Stimulated activated CD8-positive, alpha-beta memory T cell treated with anti-CD3 and anti-CD28 coated beads, Interleukin-4, amount 100 ng/mL, for 24 hours (primary cell): ENCODE measurements at places on chromosomes 6 and 20.
A peak's percentile ranks its signal among the peaks of the same experiment; 100 is the strongest.

- DNase-seq, result no peak
These were observed 255.1 kb downstream of the CDH26 start for GRCh38 chr20:60213126-60213893.

DNA sequence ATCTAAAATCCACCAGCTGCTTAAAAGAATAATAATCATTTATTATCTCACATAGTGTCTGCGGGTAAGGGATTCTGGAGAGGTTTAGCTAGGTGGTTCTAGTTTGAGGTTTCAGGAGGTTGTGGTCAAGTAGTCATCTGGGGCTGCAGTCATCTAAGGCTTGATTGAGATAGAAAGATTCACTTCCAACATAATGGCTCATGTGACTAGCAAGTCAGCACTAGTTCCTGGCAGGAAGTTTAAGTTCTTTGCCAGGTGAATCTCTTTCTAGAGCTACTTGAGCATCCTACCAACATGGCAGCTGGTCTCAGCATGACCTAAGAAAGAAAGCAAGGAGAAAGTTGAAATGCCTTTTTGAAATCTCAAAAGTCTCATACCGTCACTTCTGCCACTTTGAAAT, 128.8 kb downstream of the EDN1 start:
- DNase-seq, result no peak

GRCh38 chr20:50571466-50571865, 61.3 kb downstream of the PTPN1 start:
- DNase-seq, result no peak

DNA sequence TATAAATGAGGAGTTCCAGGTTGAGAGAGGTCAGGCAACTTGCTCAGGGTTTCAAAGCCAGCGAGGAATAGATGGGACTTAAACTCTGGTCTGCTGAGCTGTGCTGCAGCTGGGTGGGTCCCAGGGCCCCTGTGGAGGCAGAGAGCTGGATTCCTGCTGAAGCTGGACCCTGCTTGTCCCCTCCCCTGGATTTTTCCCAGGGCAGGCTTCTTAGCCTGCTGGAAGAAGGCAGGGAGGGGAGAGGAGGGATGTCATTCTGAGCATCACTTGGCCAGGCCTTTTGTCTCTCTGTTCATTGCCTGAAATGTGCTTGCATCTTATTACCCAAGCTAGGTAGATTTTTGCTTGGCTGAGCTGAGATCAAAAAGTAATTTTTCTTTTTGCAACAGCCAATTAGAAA, 133.7 kb downstream of the DHX35 start:
- DNase-seq, result no peak

DNA sequence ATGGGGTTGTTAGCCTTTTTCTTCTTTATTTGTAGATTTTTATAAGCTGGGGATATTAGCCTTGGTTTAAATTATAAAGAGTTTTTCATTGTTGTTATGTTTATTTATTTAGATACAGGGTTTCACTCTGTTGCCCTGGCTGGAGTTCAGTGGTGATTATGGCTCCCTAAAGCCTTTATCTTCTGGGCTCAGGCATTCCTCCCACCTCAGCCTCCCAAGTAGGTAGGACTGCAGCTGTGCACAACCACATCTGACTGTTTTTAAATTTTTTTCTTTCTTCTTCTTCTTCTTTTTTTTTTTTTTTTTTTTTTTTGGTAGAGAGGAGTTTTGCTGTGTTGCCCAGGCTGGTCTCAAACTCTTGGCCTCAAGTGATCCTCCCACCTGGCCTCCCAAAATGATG, 80.9 kb downstream of the UBE3D start:
- no peak for DNase-seq

DNA sequence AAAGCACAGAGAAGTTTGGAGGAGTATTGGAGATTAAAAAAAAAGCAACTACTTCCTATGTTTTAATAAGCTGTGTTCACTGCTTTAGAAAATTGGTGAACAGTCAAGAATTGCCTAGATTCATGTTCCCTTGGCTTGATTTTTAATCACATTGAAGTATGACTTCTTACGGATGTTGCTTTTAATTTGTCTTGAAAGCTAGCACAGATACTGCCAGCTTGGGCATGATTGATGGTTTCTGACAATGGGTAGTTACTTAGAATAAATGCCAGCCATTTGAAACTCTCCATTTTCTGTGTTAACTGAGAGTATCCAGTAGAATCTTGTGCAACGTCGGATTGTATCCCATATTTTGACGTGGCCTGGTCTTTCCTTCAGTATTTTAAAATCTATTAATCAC, 178.0 kb downstream of the DTNBP1 start:
- DNase-seq, result no peak

- DNase-seq, result no peak
These were observed 12.5 kb downstream of the TNXB start for GRCh38 chr6:32096394-32097258.

DNA sequence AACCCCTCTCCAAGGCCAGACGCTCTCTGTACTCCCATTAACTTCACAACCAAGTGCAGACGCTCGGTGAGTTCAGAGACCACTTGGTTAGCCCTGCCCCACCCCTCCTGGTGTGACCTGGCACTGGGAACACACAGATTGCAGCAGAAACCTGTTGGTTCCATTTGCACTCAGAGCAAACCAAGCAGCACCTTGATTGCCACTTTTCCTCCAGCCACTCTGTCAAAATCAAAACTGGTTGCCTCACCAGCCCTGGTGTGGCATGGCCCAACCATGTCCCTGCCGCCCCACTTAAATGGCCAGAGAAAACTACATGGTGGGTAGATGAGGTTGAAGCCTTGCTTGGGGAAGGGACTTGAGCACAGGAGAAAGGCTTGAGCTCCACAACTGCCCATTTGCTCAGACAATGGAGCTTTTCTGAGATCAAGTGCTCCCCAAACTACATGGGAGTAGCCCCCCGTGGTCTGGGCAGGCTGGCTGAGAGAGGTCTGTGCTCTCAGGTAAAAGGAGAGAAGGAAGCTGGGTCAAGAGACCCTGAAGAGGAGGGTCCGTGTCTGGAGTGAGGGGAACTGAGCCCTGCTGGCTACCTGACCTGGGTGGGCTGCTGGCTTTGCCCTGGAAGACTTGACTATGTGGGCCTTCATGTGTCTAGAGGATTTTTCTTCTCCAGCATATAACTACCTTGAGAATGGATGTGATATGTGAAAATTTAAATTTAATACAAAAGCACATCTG, 43.4 kb downstream of the PLCG1 start:
- no peak for DNase-seq

DNA sequence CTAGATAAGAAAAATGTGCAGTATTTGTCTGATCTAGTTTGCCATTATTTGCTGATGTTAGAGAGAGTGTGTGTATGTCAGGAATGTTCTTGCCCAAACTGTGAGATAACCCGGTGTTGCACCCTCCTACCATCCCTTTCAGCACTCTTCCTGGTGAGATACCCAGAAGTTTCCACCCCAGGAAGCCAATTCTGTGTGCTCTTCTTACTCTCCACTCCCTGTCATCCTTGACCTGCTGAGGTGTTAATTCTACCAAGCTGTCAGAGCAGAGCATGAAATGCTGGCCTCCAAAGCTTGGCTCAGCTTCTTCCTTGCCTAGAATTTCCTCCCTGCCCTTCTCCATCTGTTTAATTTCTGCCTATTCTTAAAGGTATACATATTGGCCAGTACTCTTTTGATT, 237.3 kb upstream of the CNR1 start:
- no peak for DNase-seq

GRCh38 chr6:157219201-157220200, 103.8 kb downstream of the TMEM242 start:
- DNase-seq, result no peak

GRCh38 chr6:40587240-40588069, at the start of gene LRFN2:
LRFN2 (minus strand) TSS chr6:40587364.
- DNase-seq, result peak; percentile 60

GRCh38 chr20:62907384-62908317, 18.7 kb downstream of the DIDO1 start:
- no peak for DNase-seq

DNA sequence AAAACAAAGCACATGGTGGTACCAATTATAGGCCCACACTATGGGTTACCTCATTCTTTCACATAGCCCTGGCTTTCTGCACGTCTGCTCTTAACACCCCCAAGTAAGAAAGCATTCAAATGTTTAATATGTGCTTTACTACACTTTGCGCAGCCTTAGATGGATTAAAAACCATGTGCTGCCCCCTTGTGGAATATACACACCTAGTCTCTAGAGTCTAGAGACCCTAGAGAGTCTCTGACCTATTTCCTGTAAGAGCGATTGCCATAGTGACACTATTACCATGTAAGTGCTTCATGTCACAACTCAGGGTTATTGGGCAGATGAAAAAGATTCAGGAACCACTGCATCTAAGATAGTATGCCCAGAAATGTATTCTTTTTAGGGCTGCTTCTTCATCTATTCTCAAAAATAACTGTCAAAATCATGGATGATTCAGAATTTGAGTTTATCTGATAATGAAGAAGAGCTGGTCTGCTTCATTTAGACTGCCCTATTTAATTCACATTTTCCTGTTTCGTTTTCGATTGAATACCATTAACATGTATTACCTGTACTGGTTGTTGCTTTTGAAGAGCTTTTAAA, 186.3 kb downstream of the ADGB start:
- DNase-seq, result no peak

GRCh38 chr20:42634156-42634555, 555.5 kb downstream of the PTPRT start:
- no peak for DNase-seq

- no peak for DNase-seq
These were observed 4.7 kb upstream of the GJA1 start for GRCh38 chr6:121430514-121431460.

GRCh38 chr6:137086031-137086430, 41.3 kb upstream of the IL20RA start:
- DNase-seq, result no peak

DNA sequence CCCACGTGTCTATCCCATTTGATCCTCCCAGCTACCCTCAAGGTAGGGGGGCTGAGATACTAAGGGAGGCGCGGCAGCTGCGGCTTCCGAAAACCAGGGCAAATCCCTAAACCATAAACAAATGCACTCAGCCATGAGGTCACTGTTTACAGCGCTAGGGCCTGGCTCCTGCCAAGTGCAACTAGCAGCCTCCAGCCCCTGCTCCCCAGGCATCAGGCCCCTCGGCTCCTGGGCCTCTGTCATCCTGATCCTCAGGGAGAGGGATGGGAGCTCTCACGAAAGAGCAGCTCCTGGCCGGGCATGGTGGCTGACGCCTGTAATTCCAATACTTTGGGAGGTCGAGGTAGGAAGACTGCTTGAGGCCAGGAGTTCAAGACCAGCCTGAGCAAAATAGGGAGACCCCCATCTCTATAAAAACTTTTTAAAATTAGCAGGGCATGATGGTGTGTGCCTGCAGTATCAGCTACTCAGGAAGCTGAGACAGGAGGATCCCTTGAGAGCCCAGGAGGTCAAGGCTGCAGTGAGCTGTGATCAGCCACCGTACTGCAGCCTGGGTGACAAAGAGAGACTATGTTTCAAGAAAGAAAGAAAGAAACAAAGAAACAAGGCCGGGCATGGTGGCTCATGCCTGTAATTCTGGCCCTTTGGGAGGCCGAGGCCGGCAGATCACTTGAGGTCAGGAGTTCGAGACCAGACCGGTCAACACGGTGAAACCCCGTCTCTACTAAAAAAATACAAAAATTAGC, 42.5 kb upstream of the TLDC2 start:
- no peak for DNase-seq

DNA sequence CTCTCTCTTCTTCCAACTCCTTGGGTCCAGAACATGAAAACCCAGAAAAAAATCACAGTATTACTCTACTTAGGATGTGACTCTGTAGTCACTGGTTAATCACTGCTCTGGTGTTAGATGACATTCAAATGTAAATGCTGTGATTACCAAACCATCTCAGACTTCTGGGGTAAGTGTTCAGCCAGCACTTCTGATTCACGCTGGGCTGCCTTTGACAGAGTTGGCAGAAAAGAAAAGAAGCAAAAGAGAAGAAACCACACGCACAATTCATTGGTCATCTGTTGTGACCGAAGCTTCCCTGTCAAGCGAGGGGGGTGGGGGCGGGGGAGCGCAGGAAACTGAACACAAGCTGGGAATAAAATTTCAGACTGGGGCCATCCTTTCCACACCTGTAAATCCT, 82.7 kb downstream of the PSMG4 start:
- DNase-seq, result no peak

DNA sequence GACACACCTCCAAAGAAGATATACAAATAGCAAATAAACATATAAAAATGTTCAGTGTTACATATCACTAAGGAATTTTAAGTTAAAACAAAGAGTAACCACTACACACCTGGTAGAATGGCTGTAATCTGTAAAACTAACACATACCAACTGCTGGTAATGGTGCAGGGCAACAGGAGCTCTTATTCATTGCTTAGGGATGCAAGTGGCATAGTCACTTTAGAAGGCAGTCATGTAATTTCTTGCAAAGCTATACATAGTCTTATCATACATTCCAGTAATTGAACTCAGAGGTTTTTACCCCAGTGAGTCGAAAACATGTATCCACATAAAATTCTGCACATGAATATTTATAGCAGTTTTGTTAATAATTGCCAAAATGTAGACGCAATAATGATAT, 906.8 kb upstream of the CITED2 start:
- DNase-seq, result no peak

DNA sequence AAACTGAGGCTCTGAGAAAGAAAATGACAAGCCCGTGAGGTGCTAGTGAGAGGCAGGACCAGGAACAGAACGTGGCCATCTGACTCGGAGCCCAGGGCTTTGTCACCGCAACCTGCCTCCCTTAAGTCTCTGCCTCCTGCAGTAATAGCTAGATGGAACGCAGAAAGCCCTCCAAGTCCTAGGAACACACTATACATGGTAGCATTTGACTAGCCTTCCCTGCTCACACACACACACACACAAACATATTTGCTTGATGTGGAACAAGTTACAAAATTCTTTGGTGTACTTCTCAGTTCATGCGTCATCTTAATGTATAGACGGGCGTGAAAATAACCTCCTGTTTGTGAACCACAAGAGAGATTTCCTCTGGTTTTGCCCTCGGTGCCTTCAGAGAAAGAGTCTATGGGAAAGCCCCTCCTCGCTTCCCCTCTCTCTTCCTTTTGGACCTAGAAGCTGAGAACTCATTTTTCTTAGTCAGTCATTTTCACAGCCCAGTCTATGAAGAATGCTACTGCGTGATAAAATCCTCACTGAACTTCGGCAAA, 38.8 kb downstream of the C6orf52 start:
- DNase-seq, result no peak

GRCh38 chr6:150813993-150814359, 51.5 kb upstream of the MTHFD1L start:
- no peak for DNase-seq

DNA sequence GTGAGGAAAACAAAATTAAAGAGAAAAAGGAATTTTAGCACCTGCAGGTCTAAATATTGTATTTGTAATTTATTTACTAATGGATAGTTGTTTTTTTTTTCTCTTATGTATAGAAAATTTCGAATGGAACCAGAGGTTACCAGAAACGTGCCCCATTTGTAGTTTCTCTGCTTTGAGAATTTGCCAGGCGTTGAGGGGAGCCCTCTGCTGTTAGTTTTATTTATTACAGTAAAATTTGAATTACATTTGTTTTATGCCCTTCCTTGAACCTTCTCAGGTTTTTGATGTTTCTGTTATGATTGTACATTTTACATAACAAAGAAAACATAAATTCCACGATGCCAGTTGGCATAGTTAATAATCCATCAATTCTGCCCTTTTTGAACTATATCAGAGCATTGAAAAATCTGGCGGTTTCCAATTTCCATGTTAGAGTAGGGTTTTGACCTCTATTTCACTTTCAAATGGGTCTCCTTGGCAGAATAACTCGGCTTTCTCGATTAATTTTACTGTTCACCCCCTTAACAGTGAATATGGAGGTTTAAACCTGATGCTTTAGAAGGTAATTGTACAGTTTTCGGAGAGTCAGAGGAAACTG, 35.1 kb upstream of the RFPL4B start:
- no peak for DNase-seq

- DNase-seq, result no peak
These were observed 252.8 kb upstream of the CDH4 start for GRCh38 chr20:60999250-60999649.
